H9 (cell line): ENCODE measurements at places on chromosomes 3 and 15.
A peak's percentile ranks its signal among the peaks of the same experiment; 100 is the strongest.

GRCh38 chr3:79516795-79517194 lies 251.0 kb downstream of the ROBO1 start:
- no peak for DNase-seq

DNA sequence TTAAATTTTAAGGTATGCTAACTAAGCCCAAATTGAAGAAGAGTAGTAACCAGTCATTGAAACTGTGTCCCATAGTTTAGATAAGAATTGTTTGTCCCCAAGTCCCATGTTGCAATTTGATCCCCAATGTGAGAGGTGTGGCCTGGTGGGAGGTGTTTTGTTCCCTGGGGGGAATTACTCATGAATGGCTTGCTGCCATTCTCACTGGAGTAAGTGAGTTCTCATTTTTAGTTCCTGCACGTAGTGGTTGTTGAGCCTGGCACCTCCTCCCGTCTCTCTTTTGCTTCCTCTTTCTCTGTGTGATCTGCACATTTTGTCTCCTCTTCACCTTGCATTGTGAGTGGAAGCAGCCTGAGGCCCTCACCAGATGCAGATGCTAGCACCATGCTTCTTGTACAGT lies 1271.0 kb downstream of the NSUN3 start:
- DNase-seq: no peak

GRCh38 chr3:158395421-158395820 lies 175.6 kb upstream of the MLF1 start:
- no peak for DNase-seq

DNA sequence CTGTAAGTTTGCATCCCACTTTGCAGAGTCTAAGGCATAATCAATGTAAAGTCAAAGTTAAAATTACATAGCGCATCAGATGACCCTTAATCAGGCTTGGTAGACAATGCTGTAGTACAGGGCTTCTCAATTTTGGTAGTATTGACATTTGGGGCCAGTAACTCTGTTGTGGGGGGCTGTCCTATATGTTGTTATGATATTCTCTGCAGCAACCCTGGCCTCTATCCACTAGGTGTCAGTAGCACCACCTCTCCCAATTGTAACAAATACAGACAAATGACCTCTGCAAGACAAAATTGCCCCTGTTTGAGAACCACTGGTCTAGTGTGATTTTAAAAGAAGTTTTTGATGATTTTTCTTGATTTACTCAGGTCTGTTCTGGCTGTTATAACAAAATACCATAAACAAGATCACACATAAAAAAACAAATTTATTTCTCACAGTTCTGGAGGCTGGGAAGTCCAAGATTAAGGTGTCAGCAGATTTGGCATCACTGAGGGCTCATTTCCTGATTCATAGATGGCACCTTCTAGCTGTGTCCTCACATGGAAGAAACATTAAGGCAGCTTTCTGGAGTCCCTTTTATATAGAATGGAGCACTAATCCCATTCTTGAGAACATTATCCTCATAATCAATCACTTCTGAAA lies 37.6 kb upstream of the SLC9A9 start:
- peak; percentile 48 for DNase-seq

DNA sequence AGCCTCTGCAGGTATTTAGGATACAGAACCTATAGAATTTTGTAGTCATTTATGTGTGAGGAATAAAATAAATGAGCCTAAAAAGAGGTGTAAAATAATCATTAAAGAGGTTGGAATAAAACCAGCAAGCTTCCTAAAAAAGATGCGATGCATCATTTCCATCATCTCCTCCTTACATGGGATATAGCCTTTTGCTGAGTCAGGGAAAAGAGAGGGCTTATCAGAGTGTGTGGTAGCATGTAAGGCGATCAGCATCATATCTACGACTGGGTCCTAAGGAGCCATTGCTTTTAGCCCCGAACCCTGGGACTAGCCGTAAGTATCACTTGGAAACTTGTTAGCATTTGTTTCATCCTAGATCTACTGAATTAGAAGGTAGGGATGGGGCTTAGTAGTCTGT lies 94.9 kb downstream of the DTWD1 start:
- no peak for DNase-seq

- no peak for DNase-seq
Measured at GRCh38 chr3:184872200-184872599, 60.2 kb downstream of the VPS8 start.

- no peak for DNase-seq
Measured at GRCh38 chr15:51623386-51623938, 891 bp upstream of the DMXL2 start.

DNA sequence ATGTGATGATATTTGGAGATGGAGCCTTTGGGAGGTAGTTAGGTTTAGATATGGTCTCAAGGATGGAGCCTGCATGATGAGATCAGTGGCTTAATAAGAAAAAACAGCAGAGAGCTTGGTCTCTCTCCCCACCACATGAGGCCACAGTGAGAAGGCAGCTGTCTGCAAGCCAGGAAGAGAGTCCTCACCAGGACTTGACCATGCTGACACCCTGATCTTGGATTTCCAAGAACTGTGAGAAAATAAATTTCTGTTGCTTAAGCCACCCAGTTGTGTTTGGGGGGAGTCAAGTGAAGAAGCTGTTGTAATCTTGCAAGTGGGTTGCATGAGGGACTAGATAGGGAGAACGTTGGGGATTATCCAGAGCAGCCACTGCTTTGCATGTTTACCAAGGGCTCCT lies 62.3 kb upstream of the TNFAIP8L3 start:
- no peak for DNase-seq

GRCh38 chr15:33209575-33210481 lies 15.3 kb upstream of the FMN1 start:
- DNase-seq: no peak

DNA sequence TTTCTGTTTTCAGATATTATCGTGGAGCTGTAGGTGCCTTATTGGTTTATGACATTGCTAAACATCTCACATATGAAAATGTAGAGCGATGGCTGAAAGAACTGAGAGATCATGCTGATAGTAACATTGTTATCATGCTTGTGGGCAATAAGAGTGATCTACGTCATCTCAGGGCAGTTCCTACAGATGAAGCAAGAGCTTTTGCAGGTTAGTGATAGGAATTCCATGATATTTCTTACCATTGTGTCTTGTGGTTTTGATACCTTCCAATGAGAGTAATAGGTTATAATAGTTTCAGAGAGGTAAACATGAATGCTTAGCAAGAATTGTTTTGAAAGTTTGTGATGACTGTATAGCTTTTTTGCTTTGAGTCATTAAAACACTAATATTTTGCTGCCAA lies 8.5 kb downstream of the RAB11A start:
- no peak for DNase-seq
